ENCODE measurements at places on chromosomes 6 and 20.

DNA sequence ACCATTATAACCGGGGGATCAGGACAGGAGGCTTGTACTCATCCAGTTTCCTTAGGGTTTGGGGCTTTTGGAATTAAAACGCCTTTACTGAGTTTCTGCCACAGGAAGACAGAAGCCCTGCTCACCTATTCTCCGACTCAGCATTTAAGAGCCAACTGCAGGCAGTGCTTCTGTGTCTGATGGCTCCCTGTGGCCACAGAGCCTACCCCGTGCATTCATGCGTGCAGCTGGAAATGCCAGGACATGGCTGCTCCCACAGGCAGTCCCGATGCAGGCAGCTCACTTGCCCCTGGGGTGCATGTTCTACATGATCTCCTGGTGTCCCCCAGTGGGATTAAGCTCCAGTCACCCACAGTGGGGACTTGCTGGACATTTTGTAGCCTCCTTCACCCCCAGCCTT is 22.2 kb downstream of the ZNF831 start:
- DNase-seq, result no peak

DNA sequence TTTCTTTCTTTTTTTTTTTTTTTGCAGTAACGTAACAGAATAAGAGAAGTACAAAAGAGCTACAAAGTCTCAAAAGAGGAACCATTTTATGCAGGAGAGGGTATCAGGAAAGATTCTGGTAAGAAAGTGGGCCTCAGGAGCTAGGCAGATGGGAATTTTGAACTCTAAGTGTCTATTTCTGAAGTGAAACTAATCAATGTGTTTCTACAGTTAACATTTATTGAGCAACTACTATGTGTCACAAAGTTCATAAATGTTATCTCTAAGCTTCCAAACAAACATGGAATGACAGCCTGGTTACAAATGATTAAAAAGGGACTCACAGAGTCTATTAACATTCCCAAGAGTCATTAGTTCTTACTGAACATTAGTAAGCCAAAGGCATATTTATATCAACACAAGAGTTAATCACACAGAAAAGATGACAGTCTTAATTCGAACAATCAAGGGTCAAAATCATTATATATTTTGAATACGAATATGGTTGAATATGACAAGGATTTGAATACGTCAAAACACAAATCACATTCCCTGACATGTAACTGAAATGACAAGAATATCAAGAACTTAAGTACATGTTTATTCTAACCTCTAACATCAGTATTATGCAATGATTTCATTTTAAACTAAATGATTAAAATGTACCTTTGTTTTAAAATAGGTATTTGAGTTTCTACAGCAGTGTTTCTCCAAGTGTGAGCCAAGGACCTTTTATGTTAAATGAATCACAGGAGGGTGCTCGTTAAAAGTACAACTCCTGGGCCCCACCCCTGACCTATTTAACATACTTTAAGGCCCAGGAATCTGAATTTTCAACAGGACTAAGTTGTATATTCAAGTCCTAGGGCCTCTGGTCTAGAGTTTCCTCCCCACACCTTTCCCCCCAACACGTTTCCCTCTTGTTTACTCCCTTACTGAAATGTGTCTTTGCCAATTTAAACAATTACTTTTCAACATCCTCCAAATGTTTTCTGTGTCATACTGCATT is 89.7 kb downstream of the ATXN1 start:
- DNase-seq, result no peak

DNA sequence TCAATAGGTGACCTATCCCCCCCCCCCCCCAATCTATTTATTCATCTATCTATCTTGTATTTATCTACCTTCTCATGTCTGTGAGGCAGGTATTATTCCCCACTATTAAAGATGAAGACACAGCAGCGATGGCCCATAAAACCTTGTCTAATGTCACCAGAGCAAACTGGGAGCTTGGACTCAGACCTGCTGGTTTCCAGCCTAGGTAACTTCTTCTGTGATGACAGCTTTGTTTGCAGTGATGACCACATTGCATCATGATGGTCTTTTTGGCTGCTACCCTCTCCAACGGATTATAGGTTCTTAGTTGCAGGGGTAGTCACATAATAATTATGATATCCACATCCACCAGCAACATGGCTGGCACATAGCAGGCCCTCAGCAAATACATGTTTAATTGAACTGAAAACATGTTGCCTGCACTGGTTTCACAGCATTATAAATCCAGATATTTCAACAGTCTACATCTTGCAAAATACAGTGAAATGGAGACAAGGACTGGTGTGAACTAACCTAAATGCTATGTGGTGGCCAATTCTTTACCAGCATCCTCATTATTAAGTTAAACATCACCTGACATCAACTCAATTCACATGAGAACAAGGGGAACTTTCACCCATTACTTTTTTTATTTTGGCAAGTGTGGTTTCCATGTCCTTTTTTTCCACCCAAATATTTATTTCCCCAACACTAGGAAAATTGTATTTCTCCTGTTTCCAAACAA is 712.5 kb upstream of the NRSN1 start:
- DNase-seq, result no peak

DNA sequence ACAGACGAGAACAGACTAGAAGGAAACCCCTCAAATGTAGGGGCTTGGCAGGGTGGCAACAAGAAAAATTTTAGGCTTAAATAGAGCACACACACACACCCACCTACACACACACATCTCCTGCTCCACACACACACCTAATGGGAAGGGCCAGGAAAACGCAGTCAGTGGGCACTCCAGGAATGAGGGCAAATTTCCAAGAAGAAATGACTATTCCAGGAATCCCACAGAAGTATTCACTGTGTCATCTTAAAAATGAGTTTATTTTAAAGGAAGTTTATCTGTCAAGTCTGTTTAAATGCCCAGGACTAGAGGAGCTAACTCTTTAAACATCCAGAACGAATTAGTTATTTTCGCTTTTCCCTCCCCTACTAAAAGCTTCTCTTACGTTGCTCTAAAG is 13.0 kb downstream of the ALDH8A1 start:
- no peak for DNase-seq

- DNase-seq, result no peak
Observed at GRCh38 chr6:36933102-36933501, 21.4 kb upstream of the PI16 start.

DNA sequence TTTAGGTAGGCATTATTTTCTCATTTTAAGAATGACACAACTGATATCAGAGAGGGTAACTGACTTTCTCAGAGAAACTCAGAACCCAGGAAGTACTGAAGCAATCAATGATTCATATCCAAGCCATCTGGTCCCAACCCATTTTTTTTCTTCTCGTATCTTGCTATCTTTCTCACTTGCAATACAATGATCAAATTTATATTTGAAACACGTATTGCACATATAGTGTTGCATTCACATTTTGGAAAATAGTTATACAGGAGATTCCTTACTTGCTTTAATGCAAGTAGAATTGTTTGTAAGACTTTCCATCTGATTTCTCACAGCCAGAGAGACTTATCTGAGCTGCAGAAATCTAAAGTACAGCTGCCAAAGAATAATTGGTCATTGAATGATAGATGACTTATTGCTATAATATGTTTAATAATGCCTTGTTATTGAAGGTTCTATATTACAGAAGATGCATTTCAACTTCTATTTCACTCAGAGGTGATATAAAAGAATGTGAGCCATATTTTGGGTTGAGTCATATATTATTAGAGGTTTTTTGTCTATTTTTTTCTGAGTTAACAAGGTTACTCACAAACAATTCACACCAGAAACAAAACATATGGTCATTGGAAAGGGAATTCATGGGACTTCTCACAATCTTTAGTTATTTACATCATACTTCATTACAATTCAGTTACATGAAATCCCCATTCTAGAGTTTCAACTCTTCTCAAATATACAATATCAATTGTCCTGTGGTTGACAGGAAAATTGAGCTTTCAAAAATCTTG is 337.5 kb upstream of the CITED2 start:
- DNase-seq, result no peak

GRCh38 chr6:91171754-91172462 is 585.0 kb upstream of the MAP3K7 start:
- no peak for DNase-seq

- DNase-seq, result no peak
Observed at GRCh38 chr20:44489931-44490330, 14.3 kb downstream of the TTPAL start.

GRCh38 chr6:70135219-70136160 is 167.4 kb downstream of the COL9A1 start:
- no peak for DNase-seq

Data from COR-L47 (cell line).